ENCODE measurements at places on chromosomes 2 and 18. TPM values are rescaled to one million over a fixed set of nuclear protein-coding genes. Genes with fewer than 3 reads are reported as not detected.

CDH2 gene
- 4.9 TPM for total RNA-seq

COLEC11 gene
- 8.2 TPM for total RNA-seq

CYP27A1 gene
- total RNA-seq, result 21.9 TPM

FN1 gene
- 956 TPM for total RNA-seq

GRCh38 chr18:52190631-52191030 is 149.4 kb upstream of the DCC start:
- no peaks in the 10 kb centered on the region for H3K4me1 ChIP-seq
- no peaks in the 10 kb centered on the region for H3K27me3 ChIP-seq
- no peak for DNase-seq
- no peaks in the 10 kb centered on the region for H3K36me3 ChIP-seq
- no peak overlapping the region for H3K4me3 ChIP-seq

GRCh38 chr2:175282886-175283285 is 101.4 kb upstream of the ATP5MC3 start:
- H3K27ac ChIP-seq, result no peak overlapping the region
- no peaks in the 10 kb centered on the region for H3K36me3 ChIP-seq
- H3K27me3 ChIP-seq, result no peaks in the 10 kb centered on the region
- no peaks in the 10 kb centered on the region for H3K4me1 ChIP-seq
- no peak for DNase-seq

DNA sequence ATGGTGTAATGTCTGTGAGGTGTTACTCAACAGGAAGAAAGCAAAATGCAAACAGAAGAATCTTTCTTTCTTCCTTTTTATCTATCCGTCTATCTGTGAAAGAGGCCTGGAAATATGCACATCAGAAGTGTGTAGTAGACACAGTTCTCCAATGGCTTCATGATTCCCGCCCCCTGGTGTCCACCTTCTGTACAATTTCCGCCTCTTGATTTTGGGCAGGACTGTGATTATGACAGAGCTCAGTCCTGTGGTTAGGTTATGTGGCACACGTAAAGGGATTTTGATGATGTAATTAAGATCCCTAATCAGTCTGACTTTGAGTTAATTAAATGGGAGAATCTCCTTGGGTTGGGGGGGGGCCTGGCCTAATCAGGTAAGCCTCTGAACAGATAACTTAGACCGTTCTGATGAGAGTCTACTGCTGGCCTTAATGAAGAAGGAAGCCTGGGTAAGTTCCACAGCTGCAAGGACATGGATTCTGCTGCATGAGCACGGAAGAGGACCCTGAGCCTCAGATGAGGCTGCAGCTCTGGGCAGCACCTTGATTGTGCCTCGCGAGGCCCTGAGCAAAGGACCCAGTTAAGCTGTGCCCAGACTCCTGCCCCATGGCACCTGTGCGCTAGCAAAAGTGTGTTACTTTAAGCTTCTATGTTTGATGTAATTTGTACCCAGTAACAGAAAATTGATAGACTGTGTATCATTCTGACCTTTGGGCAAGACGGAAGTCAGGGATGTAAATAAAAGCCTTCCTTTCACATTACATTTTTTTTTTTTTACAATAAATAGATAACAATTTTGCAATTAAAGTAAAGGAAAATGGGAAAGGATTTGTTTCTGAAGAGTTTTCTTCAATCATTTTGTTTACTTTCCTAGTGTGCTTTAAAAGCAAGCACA is 11.3 kb upstream of the KCNF1 start:
- H3K36me3 ChIP-seq, result no peaks in the 10 kb centered on the region
- DNase-seq, result no peak
- no peak overlapping the region for H3K4me3 ChIP-seq
- H3K27ac ChIP-seq, result no peak overlapping the region

GRCh38 chr2:121075641-121076497 is 209.1 kb downstream of the TFCP2L1 start:
- peak overlapping the region; percentile 16 for H3K4me3 ChIP-seq
- no peaks in the 10 kb centered on the region for H3K36me3 ChIP-seq
- peak overlapping the region; percentile 1 for H3K27ac ChIP-seq
- peak; percentile 74 for DNase-seq
- H3K4me1 ChIP-seq, result peaks cover 19% of the 10 kb centered on the region

DNA sequence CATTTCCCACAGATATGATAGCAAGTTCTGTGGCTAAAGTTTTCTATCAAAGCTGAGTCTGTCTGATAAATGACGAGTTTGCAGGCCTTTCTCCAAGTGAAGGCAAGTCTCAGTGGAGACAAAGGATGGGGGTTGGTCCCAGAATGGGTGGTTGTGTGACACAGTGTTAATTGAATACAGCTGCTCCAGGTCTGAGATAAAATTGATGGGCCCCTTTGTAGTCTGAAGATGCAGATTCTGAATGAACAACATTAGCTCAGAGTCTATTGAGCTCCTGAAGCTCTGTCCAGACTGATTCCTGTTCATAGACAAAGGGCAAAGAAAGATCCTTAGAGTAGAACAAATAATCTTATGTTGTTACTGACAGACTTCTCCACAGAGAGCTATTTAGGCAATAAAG is 296.9 kb upstream of the CYRIA start:
- DNase-seq, result no peak
- H3K4me1 ChIP-seq, result no peaks in the 10 kb centered on the region
- H3K27me3 ChIP-seq, result no peaks in the 10 kb centered on the region
- no peak overlapping the region for H3K4me3 ChIP-seq
- no peak overlapping the region for H3K27ac ChIP-seq

- DNase-seq, result no peak
- no peak overlapping the region for H3K4me3 ChIP-seq
- no peak overlapping the region for H3K27ac ChIP-seq
- no peaks in the 10 kb centered on the region for H3K36me3 ChIP-seq
Measured at GRCh38 chr2:196242131-196242620, 70.8 kb upstream of the STK17B start.

DNA sequence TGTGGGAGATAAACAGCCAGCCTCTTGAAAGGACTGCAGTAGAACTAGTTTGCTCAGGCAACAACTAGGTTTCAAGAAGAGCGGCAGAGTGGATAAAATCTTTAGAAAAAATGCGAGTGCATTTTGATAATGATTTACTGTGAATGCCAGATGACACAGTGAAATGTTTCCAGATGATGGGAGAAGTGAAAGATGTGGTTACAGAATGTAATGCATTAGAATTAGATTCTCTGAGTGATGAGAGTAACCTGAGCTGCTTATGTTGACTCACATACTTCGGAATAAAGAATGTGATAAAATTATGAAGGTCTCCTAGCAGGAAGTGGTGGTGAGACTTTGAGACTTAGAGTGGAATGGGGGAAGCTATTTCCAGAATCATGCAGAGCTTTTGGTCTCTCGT is 184.3 kb downstream of the GULP1 start:
- H3K27ac ChIP-seq, result no peak overlapping the region
- DNase-seq, result no peak
- H3K4me3 ChIP-seq, result no peak overlapping the region
- no peaks in the 10 kb centered on the region for H3K27me3 ChIP-seq

DNA sequence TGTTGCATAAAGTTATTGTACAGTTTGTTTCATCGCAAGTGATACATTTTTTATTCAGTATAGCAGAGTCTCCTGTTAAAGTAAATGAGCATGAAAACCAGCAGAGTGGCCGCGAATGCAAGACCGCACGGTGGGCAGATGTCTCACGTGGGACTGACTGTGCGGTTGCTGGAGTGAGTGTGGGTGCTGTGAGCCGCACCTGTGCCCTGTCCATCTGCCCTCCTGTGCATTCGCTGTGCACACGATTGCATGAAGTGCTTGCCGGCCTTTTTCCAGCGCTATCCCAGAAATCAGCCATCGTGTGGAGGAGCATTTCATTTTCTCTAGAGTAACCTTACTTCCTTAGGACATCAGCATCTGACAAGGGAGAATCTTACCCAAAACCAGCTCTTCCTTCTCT is 118.7 kb downstream of the RNF144A start:
- no peak overlapping the region for H3K4me3 ChIP-seq
- H3K4me1 ChIP-seq, result no peaks in the 10 kb centered on the region
- no peak overlapping the region for H3K27ac ChIP-seq
- H3K36me3 ChIP-seq, result peaks cover 4% of the 10 kb centered on the region

Data from sigmoid colon (tissue), 7 donors.